Suppressor macrophage treated with lipopolysaccharide for 1 hour (primary cell): ENCODE measurements at places on chromosomes 4 and X.

DNA sequence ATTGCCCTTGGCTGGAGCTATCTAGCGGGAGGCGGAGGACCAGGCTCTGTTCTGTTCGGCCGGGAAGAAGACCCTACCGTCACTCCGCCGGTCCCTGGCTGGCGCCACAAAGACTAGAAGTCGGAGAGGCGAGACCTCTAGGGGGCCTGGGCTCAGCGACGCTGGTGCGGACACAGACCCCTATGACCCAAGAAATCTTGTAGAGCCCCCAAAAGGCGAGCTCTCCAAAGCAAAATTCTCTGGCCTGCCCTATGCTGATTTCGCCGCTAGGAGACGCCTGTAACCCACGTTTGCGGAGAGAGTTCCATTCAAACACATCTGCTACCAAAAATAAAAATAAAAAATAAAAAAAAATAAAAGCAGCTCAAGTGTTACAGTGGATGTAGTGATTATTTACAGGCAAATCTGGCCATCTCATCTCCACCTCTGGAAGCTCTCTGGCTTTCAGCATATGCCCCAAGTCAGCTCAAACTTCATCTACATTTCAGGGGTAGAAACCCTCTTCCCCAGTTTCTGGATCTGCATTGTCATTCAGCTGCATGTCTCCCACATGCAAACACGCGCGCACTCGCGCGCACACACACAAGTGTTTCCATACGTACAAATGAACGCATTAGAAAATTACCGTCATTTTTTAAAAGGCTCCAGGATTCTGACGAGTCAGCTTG, 2.4 kb upstream of the PCDH10 start:
- DNase-seq: peak; percentile 28

DNA sequence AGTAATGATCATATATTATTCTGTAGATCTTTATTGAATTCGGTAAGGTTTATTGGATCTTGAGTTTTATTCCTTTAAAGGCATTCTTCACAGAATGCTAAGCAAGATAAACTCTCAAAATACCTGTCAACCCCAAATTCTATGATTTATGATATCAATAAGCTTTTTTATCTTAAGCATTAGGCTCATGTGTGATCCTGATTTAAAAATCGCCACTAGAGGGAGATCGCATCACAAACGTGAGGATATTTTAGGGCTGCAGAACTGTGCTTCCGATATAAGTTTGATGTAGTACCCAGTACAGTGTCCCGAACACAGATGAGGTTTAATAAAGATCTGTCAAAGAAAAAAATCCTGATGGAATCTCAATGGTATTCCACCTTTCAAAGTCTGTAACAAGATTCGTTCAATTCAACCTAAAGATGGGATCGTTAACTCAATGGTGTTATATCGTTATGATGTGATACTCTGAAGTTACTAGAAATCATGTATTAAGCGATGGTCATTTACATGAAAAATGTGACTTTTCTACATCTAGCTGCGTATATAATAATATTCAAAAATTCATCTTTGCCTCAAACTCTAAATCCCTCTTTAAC, 169.0 kb downstream of the CORIN start:
- peak; percentile 72 for DNase-seq

GRCh38 chr4:158004101-158004500, 168.7 kb downstream of the GASK1B start:
- no peak for DNase-seq

- no peak for DNase-seq
Measured at GRCh38 chr4:145828802-145829485, 109.7 kb downstream of the ZNF827 start.

- DNase-seq: peak; percentile 21
Measured at GRCh38 chrX:51336584-51336983, 4.0 kb downstream of the NUDT10 start.

GRCh38 chr4:10639100-10639499, 45.5 kb downstream of the CLNK start:
- DNase-seq: no peak

DNA sequence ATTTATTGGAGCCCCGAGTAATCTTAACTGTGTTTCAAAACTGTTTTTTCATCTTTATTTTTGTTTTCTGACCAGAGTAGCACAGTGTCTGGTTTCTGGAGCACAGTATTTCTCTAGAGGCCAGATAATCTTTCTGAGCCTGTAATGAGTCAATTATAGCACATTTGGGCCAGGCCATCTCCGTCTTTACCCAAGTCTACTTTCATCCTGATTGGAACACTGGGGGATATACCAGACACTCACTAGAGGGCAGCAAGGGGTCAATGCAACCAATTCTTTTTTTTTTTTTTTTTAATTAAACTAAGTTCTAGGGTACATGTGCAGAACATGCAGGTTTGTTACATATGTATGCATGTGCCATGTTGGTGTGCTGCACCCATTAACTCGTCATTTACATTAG, 282.0 kb downstream of the ARHGAP24 start:
- DNase-seq: peak; percentile 45

DNA sequence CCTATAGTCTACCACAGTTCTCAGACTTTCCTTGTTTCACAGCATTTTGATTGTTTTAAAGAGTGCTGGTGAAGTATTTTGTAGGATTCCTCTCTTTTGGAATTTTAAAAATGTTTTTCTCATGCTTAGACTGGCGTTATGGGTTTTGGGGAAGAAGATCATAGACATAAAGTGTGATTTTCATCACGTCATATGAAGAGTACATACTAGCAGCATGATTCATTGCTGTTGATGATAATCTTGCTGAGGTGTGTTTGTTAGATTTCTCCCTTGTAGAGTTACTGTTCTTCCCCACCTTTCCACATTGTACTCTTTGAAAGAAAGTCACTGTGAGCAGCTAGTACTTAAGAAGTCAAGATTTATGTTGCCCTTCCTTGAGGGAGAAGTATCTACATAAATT, 396.1 kb upstream of the GNPDA2 start:
- DNase-seq: no peak

GRCh38 chr4:5678977-5679376, 29.4 kb downstream of the EVC2 start:
- no peak for DNase-seq

- no peak for DNase-seq
Measured at GRCh38 chr4:180798036-180798577, 1445.1 kb upstream of the TENM3 start.

DNA sequence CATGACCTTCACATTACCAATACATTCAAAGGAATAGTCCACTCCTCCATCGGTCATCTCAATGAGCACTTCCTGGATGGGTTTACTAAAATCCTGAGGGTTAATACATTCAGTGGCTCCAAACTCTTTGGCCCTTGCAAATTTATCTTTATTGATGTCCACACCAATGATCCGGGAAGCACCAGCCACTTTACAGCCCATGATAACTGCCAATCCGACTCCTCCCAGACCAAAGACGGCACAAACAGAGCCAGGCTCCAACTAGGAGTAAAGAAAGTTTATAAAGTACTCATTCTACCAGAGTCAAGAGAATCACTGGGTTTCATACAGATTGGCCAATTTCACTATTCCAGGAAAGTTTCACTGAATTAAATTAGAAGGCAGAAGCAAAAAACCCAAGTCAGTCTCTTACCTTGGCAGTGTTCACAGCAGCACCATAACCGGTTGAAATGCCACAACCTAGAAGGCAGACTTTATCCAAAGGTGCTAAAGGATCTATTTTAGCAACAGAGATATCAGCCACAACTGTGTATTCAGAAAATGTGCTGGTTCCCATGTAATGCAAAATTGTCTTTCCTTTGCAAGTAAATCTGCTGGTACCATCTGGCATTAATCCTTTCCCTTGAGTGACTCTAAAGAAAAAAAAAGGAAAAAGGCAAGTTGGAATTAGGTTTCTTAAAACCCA, 12.2 kb downstream of the ADH5 start:
- no peak for DNase-seq

DNA sequence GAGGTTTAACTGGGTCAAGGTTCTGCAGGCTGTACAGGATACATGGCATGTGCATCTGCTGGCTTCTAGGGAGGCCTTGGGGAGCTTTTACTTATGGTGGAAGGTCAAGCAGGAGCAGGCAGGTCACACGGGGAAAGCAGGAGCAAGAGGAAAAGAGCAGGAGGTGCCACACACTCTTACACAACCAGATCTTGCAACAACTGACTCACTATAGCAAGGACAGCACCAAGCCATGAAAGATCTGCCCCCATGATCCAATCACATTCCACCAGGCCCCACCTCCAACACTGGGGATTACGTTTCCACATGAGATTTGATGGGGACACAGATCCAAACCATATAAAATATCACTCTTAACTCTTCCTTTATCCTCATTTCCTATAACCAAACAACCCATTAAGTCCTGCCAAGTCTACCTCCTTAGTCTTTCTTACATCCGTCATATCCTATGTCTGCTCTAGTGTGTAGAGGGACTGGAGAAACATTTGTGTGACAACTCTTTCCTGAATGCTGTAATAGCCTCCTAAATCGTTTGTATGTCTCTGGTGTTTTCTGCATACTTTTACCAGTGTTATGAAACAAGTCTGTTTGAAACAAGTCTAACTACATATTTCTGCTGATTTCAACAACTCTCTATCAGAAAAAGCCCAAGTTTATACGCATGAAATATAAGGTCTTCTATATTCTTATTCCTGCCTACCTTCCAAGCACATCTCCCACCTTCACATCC, 8.3 kb upstream of the RAP2C start:
- DNase-seq: peak; percentile 11

DNA sequence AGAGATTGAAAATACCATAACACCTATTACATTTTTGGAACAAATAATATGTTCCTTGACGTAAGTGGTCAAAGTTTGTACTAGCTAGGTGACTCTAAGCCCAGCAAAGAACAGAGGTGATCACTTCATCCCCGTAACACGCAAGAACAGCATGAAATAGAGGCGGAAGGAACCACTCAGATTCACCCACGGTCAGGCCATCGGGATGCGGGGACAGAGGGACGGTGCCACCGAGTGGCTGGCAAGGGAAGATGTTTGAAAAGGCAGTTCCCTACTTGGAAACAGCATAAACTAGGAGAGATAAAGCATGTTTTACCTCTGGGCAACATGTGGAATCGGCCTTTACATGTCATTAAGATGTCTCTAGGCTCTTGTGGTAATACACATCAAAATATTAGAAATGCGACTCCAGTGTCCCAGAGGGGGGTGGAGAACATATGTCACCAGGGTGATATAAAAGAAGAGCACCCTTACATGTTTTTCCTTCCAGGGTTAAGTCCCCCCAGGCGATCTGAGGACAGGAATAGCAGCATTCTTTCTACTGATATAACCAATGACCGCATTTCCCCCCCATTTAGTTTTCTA, 84.0 kb downstream of the PHKA2 start:
- peak; percentile 13 for DNase-seq

- no peak for DNase-seq
Measured at GRCh38 chr4:169012049-169012448, 2.0 kb upstream of the CBR4 start.

DNA sequence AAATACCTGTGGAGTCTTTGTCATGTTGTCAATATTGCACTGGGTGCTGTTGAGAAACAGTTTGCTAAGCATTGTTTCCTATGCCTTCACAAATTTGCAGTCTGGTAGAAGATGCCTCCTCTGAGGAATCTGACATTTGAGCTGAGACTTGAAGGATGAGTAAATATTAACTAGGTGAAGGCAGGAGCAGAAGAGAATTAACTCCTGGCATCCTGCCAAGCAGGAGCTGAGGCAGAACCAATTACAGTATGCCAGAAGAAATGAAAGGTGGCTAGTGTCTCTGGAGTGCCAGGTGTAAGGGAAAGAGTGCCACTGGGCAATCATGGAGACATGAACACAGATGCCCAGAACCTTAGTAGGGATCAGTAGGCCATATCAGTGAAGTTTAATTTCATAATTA, 1778.2 kb upstream of the PCDH10 start:
- DNase-seq: no peak

DNA sequence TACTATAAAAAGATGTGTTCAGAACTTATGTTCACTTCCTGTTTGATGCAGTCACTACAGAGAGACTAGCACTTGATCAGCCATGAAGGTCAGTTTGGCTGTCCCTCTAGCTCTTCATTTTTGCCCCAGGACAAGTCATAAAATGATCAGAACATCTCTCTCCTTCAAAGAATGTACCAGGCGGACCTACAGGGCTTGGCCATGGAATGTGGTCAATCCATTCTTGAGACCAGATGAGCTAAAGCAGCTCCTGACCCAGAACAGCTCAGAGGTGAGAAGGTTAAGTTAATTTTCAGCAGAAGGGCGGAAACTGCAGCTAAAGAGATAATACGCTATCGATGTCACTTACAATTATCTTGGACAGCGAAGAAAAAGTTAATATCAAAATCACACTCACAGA, 49.2 kb upstream of the TAB3 start:
- DNase-seq: no peak

GRCh38 chr4:57190601-57191481, 80.7 kb upstream of the IGFBP7 start:
- DNase-seq: peak; percentile 48

DNA sequence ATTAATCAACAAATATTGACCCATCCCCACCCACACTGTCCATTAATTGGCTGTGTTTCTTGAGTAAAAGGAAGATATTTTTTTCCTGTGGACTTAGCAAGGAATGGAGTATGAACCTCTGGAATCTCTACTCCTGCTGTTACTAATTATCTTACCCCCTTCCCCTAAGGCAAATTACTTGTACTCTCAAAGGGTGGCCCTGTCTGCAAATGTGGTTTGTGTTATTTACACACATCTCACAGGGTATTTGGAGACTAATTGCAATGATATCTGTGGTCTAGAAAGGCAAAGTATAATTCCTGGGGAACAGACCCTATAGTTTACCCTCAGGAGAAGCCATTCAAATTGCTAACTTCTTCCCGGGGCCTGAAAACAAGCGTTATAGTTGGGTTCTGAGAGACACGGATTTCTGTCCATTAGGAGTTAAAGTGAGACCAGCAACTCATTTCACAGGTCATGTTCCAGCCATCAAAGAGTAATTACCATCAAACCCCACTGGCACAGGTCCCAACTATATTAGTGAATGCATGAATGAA, 133.0 kb upstream of the RASGEF1B start:
- DNase-seq: no peak

DNA sequence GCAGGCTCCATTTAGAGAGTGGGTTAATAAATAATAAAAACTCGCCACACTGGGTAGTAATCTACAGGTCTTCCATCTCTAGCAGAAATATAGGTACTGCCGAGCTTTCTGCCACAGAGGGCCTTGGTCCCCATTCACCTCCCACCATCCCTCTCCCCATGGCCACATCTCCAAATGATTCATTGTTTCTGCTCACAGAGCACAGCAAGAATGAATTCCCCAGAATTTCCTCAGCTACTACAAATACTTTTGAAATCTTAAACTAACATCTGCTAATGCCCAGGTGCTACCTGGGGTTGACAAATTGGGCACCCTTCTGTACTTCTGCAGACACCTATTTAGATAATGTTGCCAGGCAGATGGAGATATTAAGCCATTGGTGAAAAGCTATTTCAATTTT, 5.1 kb downstream of the PHEX start:
- no peak for DNase-seq
